ENCODE measurements at places on chromosomes 11 and 22.
A peak's percentile ranks its signal among the peaks of the same experiment; 100 is the strongest.

DNA sequence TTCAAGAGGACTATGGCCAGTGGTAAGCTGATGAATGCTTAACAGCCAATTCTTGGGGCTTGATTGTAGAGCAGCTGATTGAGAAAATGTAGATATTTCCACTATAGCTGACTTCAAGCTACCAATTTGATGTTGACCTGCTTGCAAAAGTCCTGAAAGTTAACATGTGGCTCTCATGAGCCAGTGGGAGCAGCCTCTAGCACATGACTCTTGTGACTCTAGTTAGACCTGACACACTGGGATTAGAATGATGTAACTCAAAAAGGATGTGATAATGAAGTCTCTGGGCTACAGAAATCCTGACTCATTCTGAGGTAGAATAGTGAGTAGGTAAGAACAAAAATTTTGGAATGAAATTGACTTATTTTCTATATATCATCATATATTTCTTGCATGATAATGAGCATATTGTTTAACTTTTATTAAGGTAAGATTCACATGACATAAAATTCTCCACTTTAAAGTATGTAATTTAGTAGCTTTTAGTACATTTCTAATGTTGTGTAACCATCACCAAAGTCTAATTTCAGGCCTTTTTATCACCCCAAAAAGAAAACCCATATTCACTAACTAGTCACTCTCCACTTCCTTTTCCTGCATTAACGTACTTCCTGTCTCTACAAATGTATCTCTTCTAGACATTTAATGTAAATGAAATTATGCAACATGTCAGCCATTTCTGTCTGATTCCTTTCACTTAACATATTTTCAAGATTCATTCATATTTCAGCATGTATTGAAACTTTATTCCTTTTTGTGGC, 16.1 kb upstream of the OR52H1 start:
- DNase-seq: peak; percentile 12

- no peak for DNase-seq
Measured at GRCh38 chr11:14713496-14714244, 70.1 kb downstream of the PDE3B start.

DNA sequence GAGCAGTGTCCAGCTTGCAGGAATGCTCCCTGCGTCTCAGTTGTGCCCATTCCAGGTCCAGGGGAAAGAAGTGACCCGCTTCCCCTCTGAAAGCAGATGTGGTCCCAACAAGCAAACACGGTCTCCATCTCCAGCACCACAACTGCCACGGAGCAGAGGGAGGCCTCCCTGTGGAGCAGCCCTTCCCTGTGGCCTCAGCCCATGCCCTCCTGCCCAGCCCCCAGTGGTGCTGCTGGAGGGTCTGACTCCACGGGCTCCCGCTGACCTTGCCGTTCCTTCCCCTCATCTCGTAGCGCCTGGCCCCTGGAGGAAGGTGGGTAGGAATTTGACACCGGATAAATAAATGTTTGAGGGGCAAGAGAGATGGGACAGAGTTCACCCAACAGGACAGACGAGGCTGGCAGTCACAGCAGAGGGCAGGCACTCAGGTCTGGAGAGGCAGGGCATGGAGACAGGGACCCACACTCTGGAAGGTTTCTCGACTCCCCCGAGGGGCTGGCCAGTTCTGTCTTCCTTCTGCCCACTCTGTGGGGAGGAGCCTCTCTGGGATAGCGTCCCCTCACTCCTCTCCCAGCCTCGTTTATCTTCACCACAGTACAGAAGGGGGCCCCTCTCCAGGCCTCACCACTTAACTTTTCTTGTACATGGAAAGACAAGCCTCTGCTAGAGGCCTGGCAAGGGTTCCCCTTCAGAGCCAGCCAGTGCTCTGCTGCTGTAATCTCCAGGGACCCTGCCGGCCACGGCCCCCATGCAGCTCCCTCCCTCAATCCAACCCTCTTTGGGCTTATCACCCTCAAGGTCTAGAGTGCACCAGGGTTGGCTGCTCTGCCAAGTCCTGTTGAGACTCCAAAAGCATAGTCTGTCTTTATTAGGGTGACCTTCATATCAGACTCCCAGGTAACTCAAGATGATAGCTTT, 7.5 kb upstream of the ST3GAL4 start:
- no peak for DNase-seq

GRCh38 chr11:69533296-69534165, 52.1 kb downstream of the LINC01488 start:
- DNase-seq: no peak

DNA sequence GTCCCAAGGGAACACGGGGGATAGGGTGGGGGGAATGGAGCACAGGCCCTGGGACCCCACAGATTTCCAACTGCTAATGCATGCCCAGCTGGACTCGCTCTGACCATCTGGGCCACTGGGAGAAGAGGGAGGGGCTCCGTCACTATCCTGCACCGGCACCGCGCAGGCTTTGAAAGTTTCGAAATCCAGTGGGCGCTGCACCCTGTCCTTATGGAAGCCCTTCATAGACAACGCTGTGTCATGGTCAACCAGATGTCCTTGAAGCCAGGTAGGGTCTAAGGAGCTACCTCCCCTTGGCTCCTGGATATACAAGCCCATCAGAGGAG, 30.1 kb downstream of the LRRC10B start:
- DNase-seq: no peak

DNA sequence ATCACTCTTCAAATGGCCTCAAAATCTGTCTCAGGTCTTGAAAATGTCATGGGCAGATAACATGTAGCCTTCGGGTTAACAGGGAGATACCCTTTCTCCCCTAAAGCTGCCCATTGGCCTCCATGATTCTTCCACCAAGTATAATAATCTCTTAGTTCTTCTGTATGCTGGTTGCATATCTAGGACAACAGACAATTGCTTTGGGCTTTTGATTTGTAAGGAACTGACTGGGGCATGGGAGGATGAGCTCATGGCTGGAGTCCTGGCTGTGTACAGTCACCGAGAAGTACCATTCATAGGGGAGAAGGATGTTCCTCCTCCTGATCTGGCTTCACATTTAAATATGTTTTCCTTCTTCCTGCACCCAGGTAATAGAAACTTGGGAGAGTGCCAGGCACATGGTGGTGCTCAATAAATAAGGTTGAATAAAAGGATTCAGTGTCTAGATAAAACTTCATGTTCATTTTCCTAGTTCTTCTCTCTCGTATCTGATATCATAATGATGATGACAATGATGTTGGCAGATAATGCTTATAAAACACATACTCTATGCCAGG, 2.8 kb upstream of the AMPD3 start:
- DNase-seq: no peak

DNA sequence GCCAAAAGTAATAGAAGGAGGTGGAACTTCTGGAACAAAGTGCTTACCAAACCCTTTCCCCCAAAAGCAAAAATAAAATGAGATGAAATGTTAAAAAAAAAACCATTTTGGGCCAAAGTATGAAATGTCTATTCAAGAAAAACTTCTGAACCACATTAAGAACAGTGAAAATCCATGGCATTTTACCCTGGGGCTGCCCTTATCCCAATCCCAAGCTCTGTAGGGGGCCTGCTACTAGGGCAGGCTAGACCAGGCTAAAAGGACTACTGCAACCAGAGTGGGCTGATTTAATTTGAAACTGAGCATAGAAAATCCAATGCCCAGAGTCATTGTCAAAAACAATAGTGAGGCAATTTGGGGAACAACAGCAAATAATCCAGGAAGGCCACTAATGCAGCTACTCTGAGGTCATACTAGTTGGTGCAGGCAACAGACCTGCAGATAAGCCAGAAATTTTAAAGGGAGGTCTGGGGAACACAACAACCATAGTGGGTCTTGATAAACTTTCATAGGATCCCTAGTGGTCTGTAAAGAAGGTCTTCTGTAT, 99.4 kb downstream of the RELT start:
- no peak for DNase-seq

DNA sequence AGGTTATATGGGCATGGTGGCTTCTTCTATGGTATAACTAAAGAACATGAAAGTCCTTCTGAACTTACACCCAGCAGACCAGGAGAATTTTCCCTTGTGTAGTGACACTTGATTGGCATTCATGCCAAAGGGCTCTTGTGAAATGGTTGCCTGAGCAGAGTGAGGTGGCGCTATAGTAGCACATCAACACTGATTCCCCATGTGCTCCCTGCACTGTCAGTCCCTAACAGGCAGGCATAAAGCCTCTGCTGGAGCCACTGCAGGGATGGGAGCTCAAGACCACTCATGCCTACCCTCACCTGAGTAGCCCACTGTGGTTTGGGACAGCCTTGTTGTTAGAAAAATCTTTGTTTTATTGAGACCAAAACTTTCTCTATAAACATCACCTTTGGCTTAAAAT, 92.6 kb upstream of the LIN7C start:
- no peak for DNase-seq

DNA sequence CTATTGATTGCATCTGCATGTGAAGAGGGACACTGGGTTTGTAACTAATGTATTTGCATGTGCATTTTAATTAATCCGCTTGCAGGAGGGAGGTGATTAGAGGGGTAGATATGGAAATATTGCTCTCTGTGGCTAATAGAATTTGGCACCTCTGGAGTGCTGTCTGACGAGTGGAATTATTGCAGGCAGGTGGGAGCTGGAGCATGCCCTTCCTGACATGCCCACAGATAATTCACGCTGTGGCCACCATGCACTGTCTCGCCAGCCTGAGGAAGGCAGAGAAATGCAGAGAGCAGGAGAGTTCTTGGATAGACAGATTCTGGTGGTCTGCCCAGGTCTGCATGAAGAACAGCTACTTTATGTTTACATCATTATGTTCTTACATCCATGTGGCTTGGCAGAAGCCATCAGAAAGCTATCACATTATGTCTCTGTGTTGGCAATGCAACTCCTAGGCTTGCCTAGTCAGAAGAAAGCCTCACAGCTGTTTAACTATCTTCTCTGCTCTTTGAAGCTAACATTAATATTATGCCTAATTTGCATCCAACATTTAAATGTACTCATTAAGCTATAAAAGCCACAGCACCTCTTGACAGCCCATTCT, 89.4 kb upstream of the DRD2 start:
- DNase-seq: no peak

- DNase-seq: no peak
Measured at GRCh38 chr11:3866206-3866605, 10.7 kb downstream of the STIM1 start.

DNA sequence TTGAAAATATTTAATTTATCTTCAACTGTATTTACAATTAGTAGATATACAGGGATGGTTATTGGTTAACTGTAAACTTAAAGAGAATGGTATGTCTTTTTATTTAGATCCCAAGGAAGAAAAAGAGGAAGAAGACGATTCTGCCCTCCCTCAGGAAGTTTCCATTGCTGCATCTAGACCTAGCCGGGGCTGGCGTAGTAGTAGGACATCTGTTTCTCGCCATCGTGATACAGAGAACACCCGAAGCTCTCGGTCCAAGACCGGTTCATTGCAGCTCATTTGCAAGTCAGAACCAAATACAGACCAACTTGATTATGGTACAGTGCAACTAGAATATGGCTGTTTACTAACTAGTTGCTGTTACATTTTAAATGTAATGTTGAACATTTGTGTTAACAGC, 12.7 kb upstream of the CNTF start:
- DNase-seq: no peak

DNA sequence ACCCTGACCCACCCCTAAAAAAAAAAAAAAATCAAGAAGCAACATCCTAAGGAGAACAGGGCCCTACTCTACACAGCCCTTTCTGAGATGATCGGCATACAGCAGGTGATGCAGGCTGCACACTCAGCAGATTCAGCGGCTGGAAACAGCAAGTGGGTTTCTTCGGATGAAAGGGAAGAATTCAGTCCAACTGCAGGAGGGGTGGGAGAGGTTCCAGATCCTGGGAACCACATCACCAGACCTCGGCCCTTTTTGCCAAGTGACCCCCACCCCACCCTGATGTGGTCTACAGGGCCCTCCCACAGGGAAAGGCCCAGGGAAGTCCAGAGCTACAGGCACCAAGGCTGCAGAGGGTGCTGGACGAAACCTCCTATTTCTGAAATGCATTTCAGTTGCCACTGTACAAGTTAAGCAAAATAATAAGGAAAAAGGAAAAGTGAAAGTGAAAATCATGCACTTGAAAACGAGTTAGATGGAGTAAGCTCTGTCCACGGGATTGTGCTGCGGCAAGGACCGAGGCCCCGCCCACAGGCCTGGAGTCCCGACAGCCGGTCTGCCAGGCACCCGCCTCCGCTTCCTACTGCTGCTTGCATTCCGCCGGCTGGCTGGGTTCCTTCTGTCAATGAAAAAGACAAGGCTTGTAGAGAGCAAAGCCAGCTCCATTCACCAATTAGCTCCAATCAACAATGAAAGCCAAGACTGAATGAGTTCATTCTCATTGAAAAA, 16.0 kb upstream of the PHLDA2 start:
- peak; percentile 93 for DNase-seq

- no peak for DNase-seq
Measured at GRCh38 chr11:128953151-128953550, 10.5 kb upstream of the TP53AIP1 start.

- no peak for DNase-seq
Measured at GRCh38 chr11:69234740-69235710, 58.9 kb upstream of the MYEOV start.

- no peak for DNase-seq
Measured at GRCh38 chr22:50400931-50401330, 57.8 kb downstream of the PPP6R2 start.

DNA sequence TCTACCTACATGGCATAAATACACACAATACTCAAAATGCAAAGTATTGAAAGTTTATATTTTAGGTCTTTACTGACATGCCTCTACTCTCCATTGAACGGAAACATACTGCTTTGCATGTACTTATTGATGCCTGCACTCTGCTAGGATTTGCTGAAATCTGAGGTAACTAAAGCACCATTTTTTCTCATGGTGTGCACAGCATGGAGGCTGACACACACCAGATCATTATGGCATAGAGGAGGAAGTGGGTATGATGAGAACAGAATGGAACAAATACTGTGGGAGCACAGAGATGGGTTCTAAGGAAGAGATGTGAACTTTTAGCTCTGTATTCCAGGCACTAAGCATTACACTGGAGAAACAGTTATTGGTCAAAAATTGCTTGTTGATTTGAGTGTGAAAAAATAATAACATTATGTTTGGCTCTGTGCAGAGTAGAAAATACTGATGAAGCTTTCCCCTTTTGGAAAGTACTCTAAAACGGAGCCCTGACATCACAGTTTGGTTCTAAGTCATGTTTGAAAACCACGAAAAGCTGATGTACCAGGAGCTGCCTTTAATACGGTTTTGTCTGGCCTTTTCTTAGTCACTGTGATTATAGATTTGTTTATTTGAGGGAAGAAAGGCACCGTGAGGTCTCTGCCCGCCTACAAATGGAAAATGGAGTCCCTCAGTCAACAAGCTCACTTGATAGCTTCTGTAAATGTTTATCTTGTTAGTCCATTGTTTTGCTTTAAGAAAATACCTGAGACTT, 5.6 kb downstream of the OR52R1 start:
- DNase-seq: no peak

DNA sequence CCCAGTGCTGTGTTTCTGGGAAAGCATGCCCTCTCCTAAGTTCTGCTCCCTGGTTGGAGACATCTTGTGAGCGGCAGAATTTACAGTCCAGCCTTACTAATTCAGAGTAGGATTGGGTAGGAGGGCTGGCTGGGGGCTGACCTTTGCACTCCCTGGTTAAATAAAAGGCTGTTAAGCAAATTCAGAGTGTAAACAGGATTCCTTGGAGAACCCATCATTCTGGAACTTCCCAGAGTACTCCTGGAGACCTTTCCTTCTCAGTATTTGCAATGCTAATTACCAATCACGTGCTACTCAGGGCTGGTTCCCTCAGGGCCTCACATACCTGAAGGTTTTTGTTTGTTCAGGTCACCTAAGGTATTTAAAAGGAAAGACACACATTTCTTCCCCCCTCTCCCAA, 340.2 kb downstream of the TBC1D22A start:
- DNase-seq: no peak

GRCh38 chr11:8206251-8207079, 37.6 kb upstream of the RIC3 start:
- no peak for DNase-seq
